T-helper 17 cell (primary cell): ENCODE measurements at places on chromosomes 4 and X.

DNA sequence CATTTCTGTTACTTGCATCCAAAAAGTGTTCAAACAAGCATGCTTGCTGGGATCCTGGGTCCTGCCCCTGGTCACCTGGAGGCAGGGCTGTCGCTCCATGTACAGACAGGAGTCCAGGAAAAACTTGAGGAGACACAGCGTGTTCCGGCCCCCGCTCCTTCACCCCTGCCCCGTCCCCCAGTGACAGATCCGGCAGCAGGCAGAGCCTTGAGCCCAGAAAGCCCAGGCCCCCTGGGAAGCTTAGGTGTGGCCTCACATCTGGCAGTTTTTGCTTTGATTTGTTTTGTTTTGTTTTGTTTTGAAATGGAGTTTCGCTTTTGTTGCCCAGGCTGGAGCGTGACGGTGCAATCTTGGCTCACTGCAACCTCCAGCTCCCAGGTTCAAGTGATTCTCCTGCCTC, 67.0 kb downstream of the TRMT44 start:
- no peak for DNase-seq

DNA sequence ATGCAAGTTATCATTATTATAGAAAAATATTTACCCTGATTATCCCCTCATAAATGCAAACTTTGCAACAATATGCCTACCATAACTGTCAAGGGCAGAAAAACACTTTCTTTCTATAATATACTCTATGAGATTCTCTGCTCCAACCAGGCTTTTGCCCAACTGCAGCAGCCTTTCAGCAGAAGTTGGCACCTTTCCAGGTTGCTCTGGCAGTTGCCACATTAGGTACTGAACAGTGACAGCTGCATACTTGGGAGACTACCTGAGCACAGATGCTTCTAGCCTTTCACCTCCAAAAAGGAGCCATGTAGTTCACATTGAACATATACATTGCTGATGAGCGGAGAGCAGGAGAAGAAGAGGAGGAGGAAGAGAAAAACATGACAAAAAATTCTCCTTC, 69.5 kb upstream of the BRWD3 start:
- DNase-seq = no peak

GRCh38 chrX:65136424-65136823, 160.2 kb upstream of the ZC4H2 start:
- DNase-seq = no peak

- DNase-seq = no peak
Observed at GRCh38 chrX:9876201-9876600, 90.0 kb downstream of the SHROOM2 start.

GRCh38 chrX:24643116-24643515, 4.0 kb downstream of the PCYT1B start:
- no peak for DNase-seq

DNA sequence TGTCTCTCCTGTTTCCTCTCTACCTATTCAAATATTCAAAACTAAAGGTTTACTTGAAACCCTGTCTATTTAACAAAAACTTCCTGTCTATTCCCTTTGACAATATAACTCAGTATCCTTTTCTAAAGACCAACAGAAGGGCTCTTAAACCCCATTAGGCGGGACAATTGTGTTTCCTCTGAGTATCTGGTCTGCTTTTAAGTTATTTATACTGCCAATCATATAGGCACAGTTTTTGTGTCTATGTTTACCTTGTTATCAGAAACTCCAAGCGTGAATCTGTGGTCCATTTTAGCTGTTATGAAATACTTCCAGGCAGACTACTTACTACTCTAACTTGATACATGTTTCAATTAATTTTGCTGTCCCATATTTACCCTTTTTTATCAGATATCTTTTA, 350.0 kb upstream of the CTSO start:
- DNase-seq = no peak

- DNase-seq = no peak
Observed at GRCh38 chr4:3629665-3630064, 97.4 kb upstream of the LRPAP1 start.

DNA sequence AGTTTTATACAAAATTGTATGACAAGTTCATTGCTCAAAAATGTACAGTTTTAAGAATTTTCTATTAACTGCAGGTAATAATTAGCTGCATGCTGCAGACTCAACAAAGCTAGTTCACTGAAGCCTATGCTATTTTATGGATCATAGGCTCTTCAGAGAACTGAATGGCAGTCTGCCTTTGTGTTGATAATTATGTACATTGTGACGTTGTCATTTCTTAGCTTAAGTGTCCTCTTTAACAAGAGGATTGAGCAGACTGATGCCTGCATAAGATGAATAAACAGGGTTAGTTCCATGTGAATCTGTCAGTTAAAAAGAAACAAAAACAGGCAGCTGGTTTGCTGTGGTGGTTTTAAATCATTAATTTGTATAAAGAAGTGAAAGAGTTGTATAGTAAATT, 131.0 kb downstream of the TET2 start:
- DNase-seq = no peak

DNA sequence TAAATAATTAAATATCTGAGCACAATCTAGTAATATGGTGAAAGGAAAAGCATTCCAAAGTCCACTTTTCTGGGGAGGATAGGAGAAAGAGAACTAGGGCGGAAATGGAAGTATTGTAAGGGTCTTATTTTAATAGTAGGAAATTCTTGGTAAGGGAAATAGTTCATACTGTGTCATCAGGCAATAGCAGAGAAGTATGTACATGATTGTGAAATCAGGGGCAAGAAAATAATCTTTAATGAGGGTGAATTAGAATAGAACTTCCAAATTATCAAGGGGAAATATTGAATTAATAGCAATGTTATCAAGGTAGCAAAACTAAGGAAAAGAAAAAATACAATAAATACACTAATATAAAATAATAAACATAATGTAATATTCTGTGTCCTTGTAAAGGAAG, 14.8 kb downstream of the GIMD1 start:
- no peak for DNase-seq

GRCh38 chr4:131488772-131489171, 1660.3 kb upstream of the PCDH10 start:
- no peak for DNase-seq

DNA sequence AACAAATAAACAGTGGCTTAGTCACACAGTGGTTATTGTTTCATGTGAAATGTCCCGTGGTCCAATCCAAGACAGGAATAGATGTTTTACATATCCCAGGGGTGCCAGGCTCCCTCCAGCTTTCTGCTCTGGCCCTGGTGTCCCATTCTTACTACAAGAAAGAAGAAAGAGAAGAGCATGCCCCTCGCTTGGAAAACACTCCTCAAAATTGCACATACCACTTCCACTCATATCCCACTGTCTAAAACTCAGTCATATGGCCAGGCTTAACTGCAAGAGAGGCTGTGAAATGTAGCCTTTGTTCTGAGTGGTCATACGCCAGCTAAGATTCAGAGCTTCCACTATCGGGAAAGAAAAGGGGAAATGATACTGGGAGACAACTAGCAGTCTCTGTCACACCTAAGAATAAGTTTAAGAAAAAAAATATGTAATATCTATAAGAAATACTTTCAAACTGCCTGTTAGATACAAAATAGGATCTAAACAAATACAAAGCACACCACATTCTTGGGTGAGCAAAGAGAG, 306.8 kb upstream of the FAM241A start:
- no peak for DNase-seq
